Stimulated activated CD4-positive, alpha-beta T cell treated with anti-CD3 and anti-CD28 coated beads, Interleukin-12 subunit alpha, Interleukin-12 subunit beta, amount 100 ng/mL, for 48 hours (primary cell): ENCODE measurements at places on chromosomes 11 and 22.

DNA sequence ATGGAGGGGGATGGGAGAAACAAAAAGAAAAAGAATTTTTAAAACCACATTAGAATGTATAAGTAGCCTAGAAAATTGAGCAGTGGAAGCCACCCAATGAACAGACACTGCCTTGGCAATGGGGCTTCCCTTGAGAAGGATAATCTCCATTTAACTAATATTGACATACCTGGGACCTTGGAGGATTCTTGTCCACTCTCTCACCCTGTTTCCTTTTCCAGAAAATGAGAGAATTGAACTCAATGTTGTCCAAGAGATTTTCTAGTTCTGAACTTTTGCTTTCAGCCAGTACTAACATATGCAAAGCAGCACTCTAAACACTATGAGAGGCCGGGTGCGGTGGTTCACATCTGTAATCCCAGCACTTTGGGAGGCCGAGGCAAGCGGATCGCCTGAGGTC lies 524 bp downstream of the MS4A8 start:
- DNase-seq, result no peak

DNA sequence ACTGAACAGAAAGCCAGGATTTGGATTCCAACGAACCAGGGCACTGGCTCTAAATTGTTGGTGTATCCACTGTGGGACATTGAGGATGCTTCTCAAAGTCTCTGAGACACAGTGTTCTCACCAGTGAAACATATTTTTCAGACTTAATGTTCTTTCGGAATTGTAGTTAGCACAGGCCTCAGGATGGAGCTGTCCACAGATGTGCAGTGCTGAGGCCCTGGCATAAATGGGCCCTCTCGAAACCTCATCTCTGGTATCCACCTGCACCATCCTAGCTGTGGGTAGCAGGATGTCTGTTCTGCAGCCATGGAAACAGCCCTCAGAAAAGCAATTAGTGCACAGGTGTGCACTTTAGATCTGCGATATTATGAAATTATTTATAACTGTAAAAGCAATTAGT lies 656.8 kb downstream of the TBC1D22A start:
- DNase-seq, result no peak

DNA sequence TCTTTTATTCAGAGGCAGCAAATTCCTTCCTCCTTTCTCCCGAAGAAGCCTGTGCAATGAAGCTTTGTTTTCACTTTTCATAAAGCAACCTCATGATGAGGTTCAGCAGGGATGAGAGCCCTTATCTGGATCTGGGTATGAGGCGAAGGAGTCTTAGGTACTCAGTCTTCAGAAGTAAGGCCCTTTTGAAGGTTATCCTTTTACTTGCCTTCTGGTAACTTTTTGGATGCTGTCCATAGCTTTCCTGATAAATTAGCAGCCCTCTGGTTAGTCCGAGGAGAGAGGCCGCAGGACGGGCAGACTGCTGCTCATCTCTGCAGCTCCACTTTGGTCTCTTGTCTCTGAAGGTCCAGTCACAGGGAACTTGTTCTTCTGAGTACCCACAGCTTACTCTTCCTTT lies 1.1 kb downstream of the TRIM22 start:
- DNase-seq, result no peak

GRCh38 chr22:26592421-26592891 lies 2.5 kb upstream of the TPST2 start:
- DNase-seq, result peak; percentile 18

DNA sequence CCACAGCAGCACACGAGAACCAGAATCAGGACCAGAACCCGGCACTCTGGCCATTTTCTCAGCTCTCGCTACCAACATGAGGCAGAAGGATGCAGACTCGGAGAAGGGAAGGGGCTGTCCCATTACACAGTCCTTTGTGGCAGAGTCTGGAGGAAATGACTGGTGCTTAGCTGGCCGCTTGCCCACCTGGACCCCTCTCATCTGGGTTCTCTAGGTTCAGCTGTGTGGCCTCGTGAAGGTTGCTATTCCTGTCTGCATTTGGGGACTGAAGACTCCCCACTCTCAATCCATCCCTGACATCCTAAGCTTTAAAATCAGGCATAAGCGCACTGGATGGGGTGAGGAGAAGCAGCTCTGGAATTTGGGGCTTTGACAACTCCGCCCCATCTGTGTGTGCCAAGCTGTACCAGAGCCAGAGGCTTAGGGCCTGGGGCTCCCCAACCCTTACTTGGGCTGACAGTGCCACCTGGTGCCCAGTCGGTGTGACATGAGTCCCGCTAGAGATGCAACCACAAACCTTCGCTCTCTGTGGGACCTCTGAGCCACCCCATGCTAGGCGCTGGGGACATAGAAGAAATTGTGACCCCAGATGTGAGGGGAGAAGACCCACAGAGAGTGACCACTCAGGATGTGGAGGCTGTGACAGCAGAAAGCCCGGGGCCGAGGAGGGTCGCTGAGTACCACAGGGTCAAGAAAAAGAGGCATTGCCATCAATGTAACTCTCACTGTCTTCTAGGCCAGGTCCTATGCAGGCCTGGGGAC lies 35.8 kb upstream of the FCHSD2 start:
- DNase-seq, result peak; percentile 65

- DNase-seq, result no peak
Observed at GRCh38 chr22:28208787-28209186, 289.7 kb upstream of the PITPNB start.

- no peak for DNase-seq
Observed at GRCh38 chr22:32765132-32765618, 36.3 kb upstream of the TIMP3 start.

GRCh38 chr22:43533656-43534428 lies 122.0 kb downstream of the MPPED1 start:
- DNase-seq, result no peak

DNA sequence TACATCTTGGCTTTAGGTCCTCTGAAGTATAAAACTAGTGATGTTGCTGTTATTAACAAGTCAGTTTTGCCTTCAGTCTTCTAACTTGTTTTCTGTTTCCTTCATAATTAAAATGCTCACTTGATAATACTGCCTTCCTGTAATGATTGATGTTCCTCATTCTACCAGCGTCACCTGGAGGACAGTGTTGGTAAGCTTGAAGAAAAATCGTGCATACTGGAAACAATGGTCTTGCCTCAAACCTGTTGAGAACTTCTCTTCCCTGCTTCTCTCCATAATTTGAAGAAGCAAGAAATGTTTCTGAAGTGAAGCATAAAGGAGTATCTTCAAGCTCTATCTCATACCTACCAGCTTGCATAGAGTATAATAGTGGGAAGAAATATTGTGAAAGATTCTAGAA lies 3.0 kb downstream of the YWHAH start:
- DNase-seq, result no peak

- no peak for DNase-seq
Observed at GRCh38 chr11:129041611-129042018, 98.9 kb upstream of the TP53AIP1 start.

DNA sequence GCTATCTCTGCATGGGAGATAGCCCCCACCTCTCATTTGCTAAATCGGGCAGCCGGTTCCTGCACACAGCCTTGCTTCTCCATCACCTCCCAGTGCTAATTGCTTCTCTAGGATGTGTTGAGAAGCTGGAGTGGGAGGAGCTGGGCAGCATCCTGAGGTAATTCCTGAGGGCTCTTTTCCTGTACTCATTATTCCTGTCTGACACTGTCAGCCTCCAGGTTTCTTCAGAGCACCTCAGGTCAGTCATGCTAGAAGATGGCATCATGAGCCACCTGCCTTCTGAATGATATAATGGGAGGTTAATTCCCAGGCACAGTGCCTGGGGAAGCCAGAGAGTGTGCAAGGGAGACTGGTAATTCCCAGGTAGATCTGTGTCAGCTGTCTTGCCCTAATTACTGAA lies 133.0 kb downstream of the RAB38 start:
- no peak for DNase-seq

DNA sequence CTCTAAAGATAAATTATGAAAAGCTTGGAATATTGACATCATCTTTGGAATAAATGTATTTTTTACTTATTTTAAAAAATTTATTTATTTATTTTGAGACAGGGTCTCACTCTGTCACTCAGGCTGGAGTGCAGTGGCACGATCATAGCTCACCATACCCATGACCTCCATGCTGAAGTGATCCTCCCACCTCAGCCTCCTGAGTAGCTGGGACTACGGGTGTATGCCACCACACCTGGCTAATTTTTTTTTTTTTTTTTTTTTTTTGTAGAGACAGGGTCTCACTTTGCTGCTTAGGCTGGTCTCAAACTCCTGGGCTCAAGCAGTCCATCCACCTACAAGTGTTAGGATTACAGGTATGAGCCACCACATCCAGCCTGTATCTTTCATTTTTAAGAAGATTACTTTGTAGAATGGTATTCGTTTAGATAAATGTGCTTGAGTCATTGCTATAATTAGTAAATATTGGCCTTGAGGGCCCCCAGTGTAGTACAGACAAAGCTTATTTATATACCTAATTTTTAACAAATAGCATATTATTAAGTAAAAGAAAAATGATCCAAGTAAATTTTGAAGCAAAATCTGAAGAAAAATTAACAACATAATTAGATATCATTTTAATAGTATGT lies 8.5 kb downstream of the SWAP70 start:
- no peak for DNase-seq
